ENCODE measurements at places on chromosomes 1 and 21. TPM values are rescaled to one million over a fixed set of nuclear protein-coding genes. Genes with fewer than 3 reads are reported as not detected.

Gene SLC27A3
- total RNA-seq: 30.0 TPM

GRCh38 chr1:109821831-109822745 is 58.4 kb upstream of the EPS8L3 start:
- peak; percentile 41 for DNase-seq

DNA sequence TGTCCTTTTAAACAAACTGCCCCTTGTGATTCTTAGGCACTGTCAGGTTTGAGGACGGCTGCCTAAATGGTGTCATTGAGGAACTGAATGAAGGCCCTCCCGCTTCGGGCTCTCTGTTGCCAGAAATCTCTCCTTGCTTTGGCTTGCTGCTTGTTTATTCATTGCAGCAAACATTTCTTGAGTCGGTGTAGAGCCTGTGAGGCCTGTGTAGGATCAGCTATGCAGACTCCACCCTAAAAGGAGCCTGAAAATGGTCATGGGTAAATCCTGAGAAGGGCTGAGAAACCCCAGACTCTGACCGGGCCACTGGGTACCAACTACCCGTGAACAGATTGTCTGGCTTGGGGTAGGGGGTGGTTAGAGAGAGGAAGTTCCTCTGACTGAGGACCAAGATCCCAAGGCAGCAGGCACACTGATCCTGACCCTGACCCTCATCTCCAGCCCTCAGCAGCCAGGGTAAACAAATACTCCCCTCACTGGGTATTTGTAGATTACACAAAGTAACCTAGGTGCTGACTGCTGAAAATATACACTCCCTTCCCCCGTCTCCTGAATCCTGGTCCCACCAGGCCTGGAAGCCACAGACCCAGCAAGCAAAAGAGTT is 3.1 kb downstream of the IL6R start:
- no peak for DNase-seq

- no peak for DNase-seq
These were observed 18.1 kb downstream of the PCSK9 start for GRCh38 chr1:55057270-55057955.

Gene CR1L
- 0.14 TPM for total RNA-seq

Gene SERTAD4
- 1.1 TPM for total RNA-seq

Gene ABCA4
- total RNA-seq: 113 TPM

Gene MYBPH
- total RNA-seq: not detected

GRCh38 chr1:57770772-57771171 is 346.9 kb upstream of the DAB1 start:
- peak; percentile 8 for DNase-seq

DNA sequence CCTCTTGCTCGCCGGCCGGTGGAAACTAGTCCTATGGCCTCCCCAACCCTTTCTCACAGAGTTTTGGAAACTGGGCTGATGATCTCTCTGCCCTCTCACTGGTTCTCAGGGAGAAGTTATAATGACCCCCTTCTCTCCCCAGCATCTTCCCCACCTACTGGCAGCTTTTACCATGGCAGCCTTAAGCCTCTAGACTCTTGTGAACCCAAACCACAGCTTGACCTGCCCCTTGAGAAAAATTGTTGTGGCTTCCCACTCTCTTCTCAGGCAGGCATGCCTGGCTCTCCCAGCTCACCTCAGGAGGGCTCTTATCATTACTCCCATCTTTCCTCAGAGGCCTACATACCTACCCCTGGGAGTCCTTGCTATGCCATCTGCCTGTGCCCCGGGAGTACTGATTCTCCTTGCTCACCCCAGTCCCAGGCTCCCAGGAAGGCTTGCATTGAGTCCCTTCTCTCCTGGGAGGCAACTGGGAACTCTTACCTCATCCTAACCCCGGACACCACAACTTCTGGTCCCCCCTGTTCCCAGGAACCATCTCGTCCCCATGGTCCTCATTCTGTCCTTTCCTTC is 1.6 kb downstream of the NSUN4 start:
- DNase-seq: peak; percentile 34

DNA sequence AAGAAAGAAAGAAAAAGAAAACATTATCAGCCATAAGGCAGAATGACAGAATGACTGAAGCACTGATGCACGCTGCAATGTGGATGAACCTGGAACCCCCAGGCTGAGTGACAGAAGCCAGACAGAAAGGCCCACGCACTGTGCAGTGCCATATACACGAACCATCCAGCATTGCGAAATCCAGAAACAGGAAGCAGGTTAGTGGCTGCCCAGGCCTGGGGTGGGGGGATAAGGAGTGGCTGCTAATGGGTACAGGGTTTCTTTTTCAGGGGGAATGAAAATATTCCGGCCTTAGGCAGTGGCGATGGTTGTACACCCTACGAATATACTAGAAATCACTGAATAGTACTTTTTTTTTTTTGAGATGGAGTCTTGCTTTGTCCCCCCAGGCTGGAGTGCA is 57.0 kb downstream of the CHD5 start:
- no peak for DNase-seq

- DNase-seq: no peak
These were observed 131.1 kb downstream of the HLCS start for GRCh38 chr21:36835383-36835795.

Gene EVA1C
- total RNA-seq: 17.9 TPM

Gene RXFP4
- 0.19 TPM for total RNA-seq

Gene VHLL
- not detected for total RNA-seq

Gene AMY1C
- not detected for total RNA-seq

DNA sequence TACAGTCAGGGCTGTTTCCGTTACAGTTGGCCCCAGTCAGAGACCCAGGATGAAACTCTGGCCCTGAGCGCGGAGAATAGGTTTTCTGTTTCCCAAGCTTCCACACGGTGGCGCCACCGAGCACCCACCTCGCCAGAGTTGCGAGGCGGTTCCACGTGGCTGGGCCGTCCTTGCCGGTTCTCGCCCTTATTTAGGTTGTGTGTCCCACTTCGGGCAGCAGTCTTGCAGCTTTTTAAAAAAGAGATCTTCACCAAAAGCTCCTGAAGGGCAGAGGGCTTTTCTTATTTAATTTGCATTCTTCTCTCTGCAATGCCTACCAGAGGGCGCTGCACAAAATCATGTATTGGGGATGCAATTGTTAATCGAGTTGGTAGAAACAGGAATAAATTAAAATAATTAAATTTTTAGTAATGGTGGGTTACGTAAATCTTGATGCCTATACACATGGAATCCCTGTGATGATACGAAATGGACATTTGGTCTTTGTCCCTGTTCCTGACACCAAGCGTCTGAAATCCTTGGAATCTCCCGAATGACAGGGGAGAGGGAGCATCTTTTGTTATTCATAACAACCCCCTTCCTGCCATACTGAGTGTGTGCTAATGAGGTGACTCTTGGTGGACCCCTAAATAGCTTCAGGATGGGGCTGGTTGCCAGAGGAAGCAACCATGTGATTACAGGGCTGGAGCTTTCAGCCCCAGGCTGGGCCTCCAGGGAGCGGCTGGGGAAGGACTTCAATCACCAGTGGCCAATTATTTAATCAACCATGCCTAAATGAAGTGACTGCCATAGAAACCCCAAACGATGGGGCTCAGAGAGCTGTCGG is 5.6 kb upstream of the S100A7 start:
- peak; percentile 53 for DNase-seq

GRCh38 chr1:10860218-10860617 is 63.8 kb upstream of the CASZ1 start:
- DNase-seq: no peak

- DNase-seq: peak; percentile 21
These were observed 1157.3 kb downstream of the PLA2G4A start for GRCh38 chr1:187985897-187986654.

DNA sequence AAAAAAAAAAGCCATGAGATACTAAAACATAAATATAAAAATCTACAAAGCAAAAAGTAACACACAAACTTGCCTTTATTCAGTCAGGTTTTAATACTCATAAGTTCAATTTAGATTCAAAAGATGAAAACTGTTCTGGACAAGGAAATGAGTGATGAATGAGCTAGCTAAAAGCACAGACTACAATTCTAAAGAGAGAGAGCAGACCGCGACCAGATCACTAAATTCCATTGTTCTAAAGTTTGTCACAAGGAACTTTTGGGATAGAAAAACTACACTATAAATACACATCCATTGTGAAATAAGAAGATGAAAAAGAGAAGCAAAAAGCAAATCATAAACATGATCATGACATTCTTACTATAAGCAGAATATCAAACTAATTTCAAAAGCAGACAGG is 1.7 kb downstream of the ODF2L start:
- peak; percentile 66 for DNase-seq

GRCh38 chr1:160837558-160838205 is 25.0 kb downstream of the CD244 start:
- peak; percentile 10 for DNase-seq

DNA sequence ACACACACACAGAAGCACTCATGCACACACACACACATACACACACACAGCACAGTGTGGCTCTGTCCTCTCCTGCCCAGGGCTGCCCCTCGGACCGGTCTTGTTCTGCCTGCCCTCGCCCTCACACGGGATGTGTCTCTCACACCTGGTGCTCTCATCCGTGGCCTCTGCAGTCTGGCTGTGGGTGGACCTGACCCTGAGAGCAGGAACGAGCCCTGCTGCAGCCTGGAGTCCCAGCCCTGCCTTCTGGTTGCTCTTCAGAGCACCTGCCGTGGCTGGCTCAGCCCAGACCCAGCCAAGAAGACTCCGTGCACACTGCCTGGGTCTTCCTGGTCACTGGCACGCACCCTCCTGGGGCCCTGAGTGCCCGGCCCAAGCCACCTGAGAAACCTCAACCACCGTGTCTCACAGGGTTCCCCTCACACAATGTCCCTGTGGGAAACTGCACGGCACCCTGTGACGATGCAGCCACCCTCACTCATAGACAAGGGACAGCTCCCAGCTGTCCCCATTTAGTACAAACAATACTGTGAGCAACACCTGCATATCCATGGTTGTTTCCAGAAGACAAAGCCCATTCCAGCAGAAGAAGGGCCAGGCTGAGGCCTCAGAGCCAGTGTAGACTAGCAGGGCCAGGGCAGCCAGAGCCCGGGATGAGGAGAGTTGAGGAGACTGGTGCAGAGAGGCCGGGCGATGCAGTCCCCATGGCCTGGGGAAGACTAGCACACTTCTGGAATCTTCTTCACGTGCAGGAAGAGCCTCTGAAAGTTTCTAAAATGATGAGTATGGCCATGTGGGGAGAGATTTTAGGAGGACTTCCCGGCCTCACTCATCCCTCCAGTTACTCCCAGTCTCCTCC is 234.0 kb downstream of the NPHP4 start:
- no peak for DNase-seq

DNA sequence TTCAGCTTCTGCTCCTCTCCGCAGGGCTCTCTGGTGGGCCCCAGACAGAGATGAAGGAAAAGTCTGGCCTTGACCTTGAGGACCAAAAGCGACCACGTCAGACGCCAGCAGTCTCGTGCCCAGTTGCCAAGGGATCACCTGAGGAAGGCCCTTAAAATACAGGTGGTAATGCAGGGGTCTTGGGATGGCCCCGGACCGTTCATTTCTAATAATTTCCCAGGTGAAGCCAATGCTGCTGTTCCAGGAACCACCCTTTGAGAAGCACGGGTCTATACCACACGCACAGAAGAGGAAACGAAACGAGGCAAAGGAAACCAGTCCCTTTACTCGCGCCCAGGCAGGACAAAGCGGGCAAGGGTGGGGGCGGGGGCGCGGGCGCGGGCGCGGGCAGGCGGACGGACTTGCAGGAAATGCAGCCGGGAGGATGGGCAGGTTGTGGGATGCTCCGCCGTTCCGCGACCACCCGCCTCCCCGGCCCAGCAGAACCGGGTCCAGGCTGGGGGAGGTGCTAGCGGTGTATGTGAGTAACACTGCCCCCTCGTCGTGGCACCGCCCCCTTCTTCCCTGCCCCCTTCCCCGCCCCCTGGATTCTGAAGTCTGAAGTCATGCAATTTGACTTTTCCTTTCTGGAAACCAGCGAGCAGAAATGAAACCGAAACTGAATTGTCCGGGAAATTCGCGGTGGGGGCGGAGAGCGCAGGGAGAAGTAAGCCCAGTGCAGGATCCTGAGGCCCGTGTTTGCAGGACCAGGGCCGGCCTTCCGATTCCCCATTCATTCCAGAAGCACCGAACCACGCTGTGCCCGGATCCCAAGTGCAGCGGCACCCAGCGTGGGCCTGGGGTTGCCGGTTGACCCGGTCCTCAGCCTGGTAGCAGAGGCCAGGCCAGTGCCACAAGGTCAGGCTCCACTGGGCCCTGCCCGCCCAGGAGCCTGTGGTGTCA is 5.8 kb upstream of the MX1 start:
- DNase-seq: peak; percentile 88

Gene ARF1
- 264 TPM for total RNA-seq

Gene CELA2A
- total RNA-seq: not detected

DNA sequence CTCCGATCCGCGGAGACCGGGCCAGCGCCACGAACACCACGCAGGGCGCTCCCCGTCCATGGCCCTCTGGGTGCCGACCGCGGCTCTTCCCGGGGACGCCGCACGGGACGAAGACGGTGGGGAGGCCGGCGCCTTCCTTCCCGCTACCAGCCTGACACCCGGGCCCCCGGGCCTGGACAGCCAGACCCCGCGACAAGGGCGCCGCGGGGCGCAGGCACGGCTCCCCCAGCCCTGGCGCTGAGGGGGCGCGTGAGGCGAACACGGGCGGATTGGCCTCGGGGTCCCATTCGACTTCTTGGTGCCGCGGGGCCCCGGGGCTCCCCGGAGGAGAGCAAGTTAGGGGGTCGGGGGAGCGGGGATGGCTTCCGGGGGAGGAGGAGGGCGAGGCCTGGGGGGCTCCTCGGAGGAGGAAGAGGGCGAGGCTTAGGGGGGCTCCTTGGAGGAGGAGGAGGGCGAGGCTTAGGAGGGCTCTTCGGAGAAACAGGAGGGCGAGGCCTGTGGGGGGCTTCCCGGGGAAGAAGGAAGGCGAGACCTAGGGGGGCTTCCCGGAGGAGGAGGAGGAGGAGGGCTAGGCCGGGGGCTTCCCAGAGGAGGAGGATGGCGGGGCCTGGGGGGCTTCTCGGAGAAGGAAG is 537 bp upstream of the KLHL17 start:
- no peak for DNase-seq

- DNase-seq: peak; percentile 91
These were observed 48.8 kb downstream of the ZBTB40 start for GRCh38 chr1:22500471-22500870.

Gene RSPH1
- total RNA-seq: not detected

Gene HES3
- not detected for total RNA-seq

GRCh38 chr1:116104667-116105066 is 6.5 kb upstream of the MAB21L3 start:
- DNase-seq: no peak

DNA sequence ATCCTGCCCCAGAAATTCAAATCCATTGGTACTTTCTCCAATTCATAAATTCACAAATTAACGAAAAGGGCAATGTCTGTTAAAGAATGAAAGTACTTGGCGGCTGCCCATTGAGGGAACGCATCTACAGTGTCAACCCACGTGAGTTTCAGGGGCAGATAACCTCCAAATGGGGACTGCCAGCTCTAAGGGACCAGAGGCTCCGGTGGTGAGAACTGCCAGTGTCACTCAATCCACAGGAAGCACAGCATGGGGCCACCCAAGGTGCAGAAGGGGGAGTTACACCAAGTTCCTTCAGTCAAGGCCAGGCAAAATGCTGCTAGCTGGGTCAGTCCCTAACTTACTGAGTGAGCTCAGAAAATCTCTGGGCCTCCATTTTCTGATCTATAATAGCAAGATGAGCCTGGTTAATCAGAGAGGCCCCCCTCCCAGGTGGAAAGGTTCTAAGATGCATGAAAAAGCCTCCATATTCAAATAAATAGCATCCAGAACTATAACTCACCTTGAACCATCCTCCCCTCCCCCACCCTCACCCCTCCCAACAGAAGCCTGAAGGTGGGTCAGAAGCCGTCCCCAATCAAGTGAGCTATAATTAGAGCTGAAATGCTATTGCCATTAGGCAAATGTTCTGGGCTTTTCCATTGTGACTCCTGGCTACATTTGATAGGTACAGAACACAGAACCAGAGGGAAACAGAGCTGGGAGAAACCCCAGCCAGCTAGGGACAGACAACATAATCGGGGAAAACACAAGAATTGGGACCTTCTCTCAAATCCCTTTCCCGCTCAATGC is 41.7 kb downstream of the LRP8 start:
- no peak for DNase-seq

Gene FAM72C
- total RNA-seq: 1.7 TPM
